Heart left ventricle (tissue), 16 donors: ENCODE measurements at places on chromosomes 4 and X. TPM values are rescaled to one million over a fixed set of nuclear protein-coding genes. Genes with fewer than 3 reads are reported as not detected.
A peak's percentile ranks its signal among the peaks of the same experiment; 100 is the strongest.

GRCh38 chr4:129641179-129641578, 545.2 kb downstream of the C4orf33 start:
- DNase-seq: peak; percentile 23

DNA sequence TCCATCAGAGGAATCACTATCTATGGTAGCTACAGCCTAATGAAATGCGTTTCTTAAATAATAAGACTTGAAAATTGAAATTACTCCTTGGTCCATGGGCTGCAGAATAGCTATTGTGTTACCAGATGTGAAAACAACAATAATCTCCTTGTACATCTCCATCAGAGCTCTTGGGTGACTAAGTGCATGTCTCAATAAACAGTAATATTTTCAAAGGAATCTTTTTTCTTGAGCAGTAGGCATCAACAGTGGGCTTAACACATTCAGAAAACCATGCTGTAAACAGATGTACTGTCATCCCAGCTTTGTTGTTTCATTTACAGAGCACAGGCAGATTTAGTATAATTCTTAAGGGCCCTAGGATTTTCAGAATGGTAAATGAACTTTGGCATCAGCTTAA, 67.3 kb downstream of the GLUD2 start:
- DNase-seq: no peak

GRCh38 chrX:40402831-40403533, 177.8 kb upstream of the ATP6AP2 start:
- no peak for DNase-seq

GRCh38 chr4:28014469-28014868, 1153.8 kb downstream of the STIM2 start:
- DNase-seq: no peak

- no peak for DNase-seq
Measured at GRCh38 chr4:171849686-171850222, 36.5 kb downstream of the GALNTL6 start.

- DNase-seq: no peak
Measured at GRCh38 chr4:147933316-147933715, 201.4 kb downstream of the ARHGAP10 start.

The CLIC2 gene
- 7.2 TPM for total RNA-seq

The ADAM29 gene
- not detected for total RNA-seq

The IL2 gene
- not detected for total RNA-seq

The BEND4 gene
- total RNA-seq: 0.04 TPM

The CXCL6 gene
- total RNA-seq: not detected
